CD4-positive, CD25-positive, alpha-beta regulatory T cell (primary cell): ENCODE measurements at places on chromosomes 3 and 15.
A peak's percentile ranks its signal among the peaks of the same experiment; 100 is the strongest.

DNA sequence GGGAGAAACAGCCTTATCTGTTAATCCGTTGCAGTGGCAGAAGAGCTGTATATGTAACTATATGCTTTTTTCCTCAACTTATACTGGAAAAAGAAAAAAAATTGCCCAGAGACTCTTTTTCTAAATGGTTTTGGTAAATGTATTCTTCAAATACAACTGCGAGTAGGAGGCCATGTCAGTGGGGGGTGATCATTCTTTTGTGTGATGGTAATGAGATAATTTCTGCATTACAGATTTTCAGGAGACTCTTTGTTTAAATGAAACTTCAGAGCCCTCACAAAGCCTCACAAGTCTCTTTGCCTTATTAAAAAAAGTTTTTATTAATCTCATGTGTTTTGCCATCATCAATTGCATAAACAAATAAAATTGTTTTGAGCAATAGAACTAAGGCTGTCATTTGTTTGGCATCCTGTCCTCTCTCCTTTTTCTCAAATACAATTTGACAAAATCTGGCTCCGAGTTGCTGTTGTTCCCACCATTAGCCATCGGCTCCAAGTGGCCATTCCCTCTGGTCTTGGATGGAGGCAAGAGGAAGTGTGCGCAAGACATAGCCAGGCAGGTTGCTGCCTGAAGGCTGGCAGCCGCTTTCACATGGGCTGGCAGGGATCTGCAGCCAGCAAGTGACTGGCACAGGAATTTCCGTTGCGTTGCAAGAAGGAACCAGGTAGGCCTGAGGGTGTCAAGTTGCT, 116.7 kb downstream of the FNDC3B start:
- no peak for DNase-seq

- no peak for DNase-seq
Measured at GRCh38 chr3:124707656-124708062, 22.6 kb upstream of the UMPS start.

GRCh38 chr3:115072265-115073021, 74.6 kb downstream of the ZBTB20 start:
- DNase-seq = no peak

- no peak for DNase-seq
Measured at GRCh38 chr3:87270908-87271700, 5.3 kb downstream of the POU1F1 start.

- no peak for DNase-seq
Measured at GRCh38 chr15:88166082-88166993, 90.2 kb downstream of the NTRK3 start.

- DNase-seq = peak; percentile 67
Measured at GRCh38 chr3:128112357-128112968, 11.1 kb downstream of the RUVBL1 start.

- DNase-seq = no peak
Measured at GRCh38 chr3:187256051-187256616, 35.4 kb downstream of the MASP1 start.

- DNase-seq = no peak
Measured at GRCh38 chr3:123352134-123352554, 96.7 kb downstream of the ADCY5 start.

DNA sequence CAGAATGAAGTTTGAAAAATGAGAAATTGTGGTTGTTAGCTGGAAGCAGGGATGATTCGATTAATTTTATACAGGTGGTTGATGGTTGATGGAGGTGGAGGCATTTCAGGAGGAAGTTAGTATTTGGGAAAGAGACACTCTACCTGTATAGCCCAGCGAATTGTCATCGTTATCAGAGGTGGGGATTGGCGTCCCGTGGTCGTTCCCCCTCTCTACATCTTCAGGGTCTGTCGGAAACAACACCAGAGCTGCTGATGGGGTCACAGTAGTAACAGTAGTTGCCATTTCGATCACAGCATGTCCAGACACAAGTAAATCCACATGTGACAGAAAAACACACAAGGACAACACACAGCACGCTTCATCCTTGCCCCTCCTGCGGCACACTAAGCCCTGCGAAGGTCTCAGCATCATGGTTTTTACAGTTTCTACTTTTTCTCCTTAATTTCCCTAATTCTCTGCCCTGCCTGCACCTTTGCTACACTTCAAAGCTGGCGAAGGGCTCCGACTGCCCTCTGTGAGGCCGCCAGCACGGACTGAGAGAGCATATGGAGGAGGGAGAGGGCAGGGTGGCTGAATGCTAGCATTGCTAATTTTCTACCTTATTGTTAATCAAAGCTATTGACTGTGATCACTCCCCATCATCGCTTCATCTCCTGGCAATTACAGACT, 642.3 kb downstream of the ROBO1 start:
- no peak for DNase-seq

GRCh38 chr15:65731926-65732325, 60.2 kb downstream of the DENND4A start:
- no peak for DNase-seq

GRCh38 chr3:125186800-125187598, 25.5 kb downstream of the SLC12A8 start:
- DNase-seq = no peak

DNA sequence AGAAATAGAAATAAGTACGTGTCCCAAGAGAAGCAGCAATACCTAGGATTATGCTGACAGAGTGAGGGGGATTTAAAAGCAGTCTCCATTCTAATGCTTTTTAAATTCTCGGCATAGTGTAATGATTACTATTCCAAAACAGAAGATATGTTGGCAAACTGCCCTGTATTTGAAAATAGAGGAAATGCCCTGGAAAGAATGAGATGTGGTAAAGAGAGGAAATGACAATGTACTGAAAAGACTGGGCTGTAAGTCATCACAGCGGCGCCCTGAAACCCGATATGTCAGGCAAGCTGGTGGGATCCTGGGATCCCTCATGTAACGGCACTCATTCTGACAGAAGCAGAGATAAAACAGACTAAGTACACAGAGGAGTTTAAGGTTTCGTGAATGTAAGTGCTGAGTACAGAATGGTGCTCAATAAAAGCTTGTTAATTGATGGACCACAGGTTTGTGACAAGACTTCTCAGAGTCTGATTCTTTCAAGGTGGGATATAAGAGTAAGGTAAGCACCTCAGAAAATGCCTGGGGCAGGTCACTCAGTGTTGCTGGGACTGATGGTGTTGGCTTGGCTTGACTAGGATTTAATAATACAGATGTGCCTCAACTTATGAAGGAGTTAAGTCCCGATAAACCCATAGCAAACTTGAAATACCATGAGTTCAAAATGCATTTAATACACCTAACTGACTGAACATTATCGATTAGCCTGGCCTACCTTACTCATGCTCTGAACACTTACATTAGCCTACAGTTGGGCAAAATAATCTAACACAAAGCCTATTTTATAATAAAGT, 91.4 kb downstream of the NFKBIZ start:
- DNase-seq = no peak

DNA sequence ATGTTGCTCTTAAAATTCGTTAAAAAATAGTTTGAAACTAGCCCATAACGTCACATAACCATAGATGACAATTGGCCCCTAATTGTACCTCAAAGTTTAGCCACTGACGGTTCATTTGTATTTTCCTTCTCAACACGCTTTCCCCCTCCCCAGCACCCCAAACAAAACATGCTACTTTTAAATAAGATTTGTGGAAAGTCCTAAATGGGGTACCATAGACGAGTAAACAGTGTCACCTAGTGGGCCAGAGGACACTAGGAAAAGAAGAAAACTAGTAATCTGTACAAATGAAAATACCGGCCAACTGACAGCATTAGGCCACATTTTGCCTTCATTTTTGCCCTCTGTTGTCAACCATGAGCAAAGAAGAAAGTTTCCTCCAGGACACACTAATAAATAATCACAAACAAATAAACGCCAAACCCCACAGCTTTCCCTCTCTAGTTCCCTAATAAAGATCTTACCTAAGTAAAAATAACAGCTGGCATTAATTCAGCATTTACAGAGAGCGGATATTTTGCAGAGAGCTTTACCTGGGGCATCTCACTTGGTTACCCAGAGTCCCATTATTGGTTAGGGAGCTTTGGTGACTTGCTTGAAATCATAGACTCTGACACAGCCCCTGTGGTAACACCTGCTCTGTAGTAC, 175.1 kb upstream of the ATP11B start:
- peak; percentile 1 for DNase-seq

DNA sequence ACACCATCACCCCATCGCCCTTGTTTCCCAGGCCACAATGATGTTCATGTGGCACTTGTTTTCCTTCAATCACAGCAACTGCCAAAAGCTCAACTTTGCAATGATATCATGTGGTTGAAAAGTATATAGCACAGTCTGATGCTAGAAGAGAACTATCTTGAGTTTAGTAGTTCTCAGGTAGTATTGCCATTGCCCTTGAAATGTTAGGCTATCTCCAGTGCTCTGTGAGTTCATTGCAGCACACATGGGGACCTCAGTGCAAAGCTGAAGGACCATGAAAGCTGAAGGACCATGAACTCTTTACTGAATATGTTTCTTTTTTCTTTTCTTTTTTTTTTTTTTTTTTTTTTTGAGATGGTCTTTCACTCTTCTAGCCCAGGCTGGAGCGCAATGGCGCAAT, 35.9 kb upstream of the SAMMSON start:
- no peak for DNase-seq

DNA sequence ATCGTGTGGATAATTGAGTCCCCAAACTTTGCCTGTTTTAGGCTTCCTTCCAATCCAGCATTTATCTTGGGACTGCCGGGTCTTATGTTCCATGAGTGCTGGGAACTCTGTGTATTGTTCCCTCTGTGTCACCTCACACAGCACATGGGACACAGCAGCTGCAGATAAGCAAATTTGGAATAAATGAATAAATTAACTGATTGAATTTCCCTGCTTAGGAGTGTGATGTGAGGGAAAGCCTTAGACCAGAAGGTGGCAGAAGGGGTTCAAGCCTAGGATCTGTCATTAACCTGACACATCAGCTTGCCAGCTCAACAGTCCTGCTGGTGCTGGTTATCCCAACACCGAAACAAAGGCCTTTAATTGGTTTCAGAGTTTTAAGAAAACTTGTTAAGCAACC, 114.3 kb downstream of the OXSM start:
- DNase-seq = no peak

GRCh38 chr15:77160562-77161478, 89.9 kb upstream of the TSPAN3 start:
- DNase-seq = peak; percentile 21

GRCh38 chr15:77335298-77335697, 84.6 kb downstream of the PEAK1 start:
- DNase-seq = no peak

DNA sequence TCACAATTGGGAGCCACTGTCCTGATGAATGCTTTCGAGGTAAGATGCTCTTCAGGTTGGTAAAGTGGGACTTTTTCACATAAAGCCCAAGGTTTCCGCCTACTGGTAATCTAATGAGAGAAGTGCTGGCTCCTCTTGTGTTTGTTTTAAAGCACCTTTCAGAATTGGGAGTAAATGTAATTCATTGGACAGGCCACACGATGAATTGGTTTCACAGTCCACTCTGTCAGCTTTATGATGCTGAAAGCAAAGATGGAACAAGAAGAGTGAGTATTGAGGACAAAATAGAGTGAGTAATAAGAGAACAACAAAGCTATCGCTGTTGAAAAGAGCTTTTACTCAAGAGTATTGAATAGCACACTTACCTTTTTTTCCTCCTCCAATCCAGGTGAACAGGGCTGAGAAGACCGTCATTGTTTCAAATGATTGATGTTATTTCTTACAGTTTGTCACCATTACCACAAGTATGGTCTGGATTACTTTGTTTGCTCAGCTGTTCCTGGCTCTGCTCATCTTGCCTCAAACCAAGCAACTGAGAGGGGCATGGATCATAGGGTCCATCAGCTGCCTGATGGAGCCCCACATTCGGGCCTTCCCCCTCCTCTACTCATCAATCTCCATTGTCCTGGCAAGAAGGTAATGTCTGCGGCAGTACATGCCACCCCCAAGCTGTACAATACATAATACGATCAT, 136.1 kb upstream of the CNTN4 start:
- DNase-seq = no peak

- DNase-seq = no peak
Measured at GRCh38 chr3:149199474-149199873, 22.2 kb downstream of the CP start.

DNA sequence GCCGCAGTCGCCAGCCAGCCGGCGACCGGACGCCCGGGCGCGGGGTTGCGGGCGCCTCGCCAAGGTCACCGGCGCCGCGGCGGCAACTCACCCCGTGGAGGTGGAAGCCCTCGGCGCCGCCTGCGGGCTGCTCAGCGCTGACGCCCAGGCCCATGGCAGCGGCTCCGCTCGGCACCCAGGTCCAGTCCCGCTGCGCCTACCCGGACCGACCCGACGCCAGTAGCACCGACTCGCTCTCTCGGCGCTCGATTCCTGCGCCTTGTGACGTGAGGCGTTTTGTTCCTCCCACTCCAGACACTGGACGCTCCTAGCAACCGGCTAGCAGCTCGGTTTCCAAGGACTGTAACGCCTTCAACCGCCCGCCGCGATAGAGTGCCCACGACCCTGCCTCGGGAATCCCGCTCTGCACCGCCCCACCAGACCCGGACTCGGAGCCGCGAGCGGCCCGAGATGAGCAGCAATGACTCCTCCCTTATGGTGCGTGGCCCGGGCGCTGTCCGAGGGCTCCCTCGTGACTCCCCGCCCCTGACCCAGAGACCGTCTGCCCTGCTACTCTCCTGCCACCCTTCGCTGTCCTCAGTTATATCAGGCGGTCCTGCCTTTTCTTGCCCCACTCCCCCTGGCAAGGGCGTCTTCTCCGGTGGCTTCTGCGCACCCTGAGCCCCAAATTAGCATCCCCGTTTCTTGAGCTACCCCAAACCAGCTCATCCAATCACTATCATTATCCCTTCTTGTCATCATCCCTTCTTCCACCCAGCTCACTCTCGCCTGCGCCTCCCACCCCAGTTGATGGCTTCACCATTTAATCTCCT, at the start of the genes GORASP1 and TTC21A:
Gene GORASP1, minus strand, starts transcription at position 240 of the 812 bp plus-strand sequence. Its CDS starts 86 bp downstream, at position 154.
Gene TTC21A, plus strand, starts transcription at position 293 of the 812 bp plus-strand sequence. Its CDS starts 158 bp downstream, at position 451.
- DNase-seq = peak; percentile 75

DNA sequence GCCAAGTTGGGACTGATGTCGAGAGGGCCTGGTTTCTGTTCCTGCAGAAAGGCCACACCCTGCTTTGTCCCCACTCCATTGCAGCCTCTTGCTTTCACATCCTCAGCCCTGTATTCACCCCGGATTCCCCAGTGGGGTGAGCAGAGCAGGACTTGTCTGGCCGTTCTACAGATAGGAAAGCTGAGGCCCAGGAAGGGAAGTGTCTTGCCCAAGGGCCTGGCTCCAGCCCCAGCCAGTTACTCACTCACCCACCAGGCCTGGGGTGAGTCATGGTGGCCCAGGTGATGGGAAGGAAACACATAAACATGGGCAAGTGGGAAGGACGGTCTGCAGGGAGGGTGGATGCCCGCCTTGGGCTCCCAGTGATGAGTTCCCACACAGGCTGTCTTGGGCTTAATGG, 6.1 kb upstream of the DUSP7 start:
- DNase-seq = no peak

DNA sequence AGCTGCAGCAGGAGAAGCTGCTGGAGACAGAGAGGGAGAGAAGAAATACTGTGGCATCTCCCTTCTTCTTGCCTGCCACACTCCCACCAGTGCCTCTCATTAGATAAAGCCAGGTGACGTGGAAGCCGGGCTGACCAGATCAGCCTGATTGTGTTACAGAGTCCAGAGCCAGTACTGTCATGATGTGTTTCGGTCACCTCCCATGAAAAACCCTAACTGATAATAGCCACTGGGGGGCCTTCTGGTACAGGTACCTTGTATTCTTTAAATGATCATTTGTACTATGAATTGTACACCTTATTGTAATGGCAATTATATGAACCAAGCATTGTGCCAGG, 125.8 kb upstream of the TMEM108 start:
- no peak for DNase-seq

GRCh38 chr15:40769274-40770146, at the start of gene C15orf62:
Gene C15orf62 (plus strand): TSS chr15:40769980. CDS start chr15:40770496, 516 bp downstream.
- DNase-seq = peak; percentile 45
